ENCODE measurements at places on chromosomes 7 and 10.

- DNase-seq: no peak
These were observed 191.3 kb downstream of the HECW1 start for GRCh38 chr7:43303740-43304241.

- no peak for DNase-seq
These were observed 139.3 kb downstream of the SLC25A13 start for GRCh38 chr7:96182424-96183158.

GRCh38 chr10:78640796-78641636, 427.8 kb upstream of the ZMIZ1 start:
- DNase-seq: no peak

GRCh38 chr7:25187932-25188331, 40.4 kb downstream of the NPVF start:
- DNase-seq: no peak

GRCh38 chr10:114372179-114372578, 32.1 kb downstream of the AFAP1L2 start:
- no peak for DNase-seq

DNA sequence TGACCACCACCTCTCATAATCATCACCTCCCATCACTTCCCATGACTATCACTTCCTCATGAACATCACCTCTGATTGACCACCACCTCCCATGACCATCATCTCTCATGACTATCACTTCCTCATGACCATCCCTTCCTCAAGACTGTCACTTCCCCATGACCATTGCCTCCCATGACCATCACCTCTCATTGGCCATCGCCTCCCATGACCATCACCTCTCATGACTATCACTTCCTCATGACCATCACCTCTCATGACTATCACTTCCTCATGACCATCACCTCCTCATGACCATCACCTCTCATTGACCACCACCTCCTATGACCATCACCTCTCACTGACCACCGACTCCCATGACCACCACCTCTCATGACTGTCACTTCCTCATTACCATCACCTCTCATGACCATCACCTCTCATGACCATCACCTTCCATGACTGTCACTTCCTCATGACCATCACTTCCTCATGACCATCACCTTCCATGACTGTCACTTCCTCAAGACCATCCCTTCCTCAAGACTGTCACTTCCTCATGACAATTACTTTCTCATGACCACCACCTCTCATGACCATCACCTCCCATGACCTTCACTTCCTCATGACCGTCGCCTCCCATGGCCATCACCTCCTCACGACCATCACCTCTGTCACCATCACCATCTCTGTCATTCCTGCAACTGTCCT, 51.6 kb downstream of the PDGFA start:
- DNase-seq: no peak

GRCh38 chr7:91953618-91954017, 13.0 kb downstream of the AKAP9 start:
- peak; percentile 13 for DNase-seq

- no peak for DNase-seq
These were observed 60.2 kb downstream of the SEMA3E start for GRCh38 chr7:83588602-83589240.

DNA sequence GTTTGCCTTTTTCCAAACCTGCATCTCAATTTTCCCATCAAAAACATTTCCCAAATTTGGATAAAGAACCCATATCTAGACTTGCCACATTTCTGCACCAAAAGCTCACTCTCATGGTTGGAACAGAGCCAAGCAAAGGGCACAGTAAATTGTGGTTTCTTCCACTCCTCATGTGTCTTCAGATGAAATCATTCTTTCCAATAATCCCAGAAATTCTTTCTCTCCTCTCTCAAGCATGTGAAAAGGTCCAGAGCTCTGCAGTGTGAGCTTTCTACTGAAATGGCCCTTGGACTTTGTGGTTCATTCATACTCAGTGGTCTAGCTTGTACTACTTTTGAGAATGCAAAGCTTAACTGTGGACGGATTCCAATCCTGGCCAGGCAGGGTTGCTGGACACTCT, 19.8 kb downstream of the PRSS2 start:
- peak; percentile 33 for DNase-seq
